ENCODE measurements at places on chromosomes 16 and 17. TPM values are rescaled to one million over a fixed set of nuclear protein-coding genes. Genes with fewer than 3 reads are reported as not detected.

THAP11 gene
- total RNA-seq, result 46.7 TPM

WFIKKN1 gene
- total RNA-seq, result 8.5 TPM

HSPB9 gene
- 0.40 TPM for total RNA-seq

GRCh38 chr16:88405216-88406060, 22.7 kb downstream of the ZNF469 start:
- no peak for DNase-seq

DNA sequence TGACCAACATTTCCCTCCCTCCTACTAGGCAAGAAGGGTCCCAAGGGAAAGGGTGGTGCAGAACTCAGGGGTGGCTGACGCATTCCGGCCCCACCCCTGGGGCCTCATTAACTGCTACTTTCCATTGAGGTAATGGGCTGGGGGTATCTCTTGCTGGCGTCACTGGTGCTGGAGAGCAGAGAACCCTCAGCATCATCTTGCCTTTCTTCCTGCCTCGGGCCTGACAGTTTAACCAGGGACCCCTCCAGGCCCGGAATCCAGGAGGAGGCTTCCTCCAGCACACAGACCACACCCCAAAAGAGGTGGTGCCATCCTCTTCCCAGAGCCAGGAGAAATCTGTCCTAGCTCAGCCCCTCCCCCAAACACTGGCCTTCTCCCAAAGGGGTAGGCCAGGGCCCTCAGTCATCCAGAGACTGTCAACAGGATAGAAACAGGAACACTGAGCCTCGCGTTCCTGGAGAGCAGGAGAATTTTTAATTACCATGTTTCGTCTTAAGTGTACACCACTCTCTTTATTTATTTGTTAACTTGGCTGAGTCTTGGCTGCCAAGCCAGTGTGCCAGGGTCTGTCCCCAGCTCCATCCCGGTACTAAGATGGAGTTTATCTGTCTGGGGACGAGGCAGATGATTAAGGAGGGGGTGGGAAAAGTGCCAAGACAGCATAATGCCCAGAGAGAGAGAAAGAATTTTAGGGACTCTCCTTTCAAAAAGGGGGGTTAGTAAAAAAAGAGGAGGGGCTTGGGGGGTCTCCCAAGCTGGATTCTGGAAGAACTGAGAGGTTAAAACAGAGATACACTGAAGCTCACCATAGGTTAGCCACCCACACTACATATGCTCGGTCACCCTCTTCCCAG, 5.1 kb downstream of the ETV4 start:
- DNase-seq, result no peak

ABCA3 gene
- 19.6 TPM for total RNA-seq

RANBP10 gene
- total RNA-seq, result 21.7 TPM

BRIP1 gene
- 31.4 TPM for total RNA-seq

DNA sequence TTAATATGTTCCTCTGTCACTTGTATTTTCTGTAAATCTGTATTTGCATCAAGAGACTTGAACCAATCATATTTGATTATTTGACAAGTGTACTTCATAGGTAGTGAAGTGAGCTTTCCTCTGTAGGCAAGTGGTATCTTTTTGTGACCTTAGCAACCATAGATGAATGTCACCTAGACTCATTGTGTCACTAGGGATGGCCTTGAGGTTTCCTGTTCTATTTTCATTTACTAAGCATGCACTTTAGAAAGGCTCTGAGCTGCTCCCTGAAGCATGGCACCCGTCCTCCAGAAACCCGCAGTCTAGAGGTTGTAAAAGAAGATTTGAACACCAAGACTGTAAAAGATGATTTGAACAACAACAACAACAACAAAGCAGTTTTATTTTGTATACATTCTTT, 151.7 kb downstream of the PRKCB start:
- DNase-seq, result no peak
